Hippocampal formation (tissue), 2 donors: ENCODE measurements at places on chromosomes 1 and 21.
A peak's percentile ranks its signal among the peaks of the same experiment; 100 is the strongest.

GRCh38 chr1:44408632-44409602 lies 3.9 kb downstream of the RNF220 start:
- DNase-seq, result no peak

- DNase-seq, result no peak
Measured at GRCh38 chr1:176794897-176795508, 332.0 kb downstream of the PAPPA2 start.

- DNase-seq, result no peak
Measured at GRCh38 chr1:47796626-47797025, 200.6 kb downstream of the TRABD2B start.

GRCh38 chr1:232425421-232425820 lies 204.5 kb downstream of the SIPA1L2 start:
- DNase-seq, result no peak

- DNase-seq, result no peak
Measured at GRCh38 chr21:15400905-15401304, 328.9 kb upstream of the USP25 start.

GRCh38 chr1:41322835-41323234 lies 38.4 kb upstream of the FOXO6 start:
- DNase-seq, result peak; percentile 22

DNA sequence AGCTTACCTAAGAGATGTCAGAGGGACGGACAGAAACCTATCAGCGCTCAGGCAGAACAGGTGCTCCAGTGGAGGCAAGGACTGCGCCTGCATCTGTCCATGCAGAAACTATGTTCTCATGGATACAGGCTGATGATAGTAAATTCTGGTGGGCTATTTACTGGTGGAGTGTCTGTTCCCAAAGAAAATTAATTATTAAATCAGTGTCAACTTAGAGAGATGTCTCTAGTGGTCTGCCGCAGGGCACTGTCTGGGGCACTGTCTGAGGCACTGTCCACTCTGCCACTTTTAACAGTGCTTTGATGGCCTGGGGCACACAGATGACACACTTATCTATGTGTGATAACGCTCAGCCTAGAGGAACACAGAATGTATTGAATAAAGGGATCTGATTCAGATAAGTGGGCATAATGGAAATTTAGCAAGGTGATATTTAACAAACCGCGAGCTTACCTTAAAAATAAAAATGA lies 148.1 kb downstream of the RGS7 start:
- DNase-seq, result no peak

GRCh38 chr1:71231751-71232150 lies 150.9 kb upstream of the ZRANB2 start:
- DNase-seq, result no peak

GRCh38 chr1:15881961-15882360 lies 34.5 kb downstream of the SPEN start:
- DNase-seq, result no peak

DNA sequence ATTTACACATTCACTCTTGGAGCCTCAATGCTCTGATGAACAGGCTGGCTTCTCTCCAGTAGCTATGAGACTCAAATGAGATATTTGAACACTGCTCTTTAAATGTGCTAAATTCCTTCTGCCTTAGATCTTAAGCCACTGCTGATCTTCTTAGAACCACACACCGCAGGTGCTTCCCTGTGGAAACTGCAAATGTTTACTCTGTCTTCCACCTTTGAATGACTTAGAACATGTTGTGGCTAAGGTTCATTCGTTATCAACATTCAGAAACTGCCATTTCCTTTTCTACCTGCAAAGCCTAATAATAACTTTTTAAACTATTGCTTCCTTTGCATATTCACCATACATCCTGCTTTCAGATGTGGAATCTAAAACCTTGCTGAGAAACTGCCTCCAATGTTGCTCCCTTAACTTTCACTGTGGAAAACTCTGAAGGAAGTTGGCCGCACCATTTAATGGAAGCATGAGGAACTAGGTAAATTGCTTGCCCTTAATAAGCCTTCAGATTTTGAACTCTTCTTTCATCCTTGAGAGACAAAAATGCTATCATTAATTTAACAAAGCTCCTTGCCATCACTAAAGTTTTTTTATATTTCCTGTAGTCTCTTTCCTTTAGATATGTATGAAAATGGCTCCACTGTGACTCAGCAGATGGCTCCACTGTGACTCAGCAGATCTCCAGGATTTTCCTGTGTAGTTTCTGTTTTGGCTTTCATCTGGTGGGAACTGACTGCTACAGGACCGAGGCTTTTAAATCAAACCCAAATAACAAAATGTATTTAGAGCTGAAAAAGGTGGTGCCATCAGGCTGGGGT lies 143.8 kb downstream of the TNFSF18 start:
- DNase-seq, result no peak

GRCh38 chr1:90133133-90133532 lies 138.2 kb downstream of the ZNF326 start:
- DNase-seq, result no peak

- no peak for DNase-seq
Measured at GRCh38 chr1:10634428-10635084, 159.8 kb downstream of the PEX14 start.

GRCh38 chr1:221462345-221462744 lies 279.5 kb downstream of the DUSP10 start:
- no peak for DNase-seq

- DNase-seq, result no peak
Measured at GRCh38 chr1:200888349-200888838, 6.3 kb upstream of the INAVA start.

DNA sequence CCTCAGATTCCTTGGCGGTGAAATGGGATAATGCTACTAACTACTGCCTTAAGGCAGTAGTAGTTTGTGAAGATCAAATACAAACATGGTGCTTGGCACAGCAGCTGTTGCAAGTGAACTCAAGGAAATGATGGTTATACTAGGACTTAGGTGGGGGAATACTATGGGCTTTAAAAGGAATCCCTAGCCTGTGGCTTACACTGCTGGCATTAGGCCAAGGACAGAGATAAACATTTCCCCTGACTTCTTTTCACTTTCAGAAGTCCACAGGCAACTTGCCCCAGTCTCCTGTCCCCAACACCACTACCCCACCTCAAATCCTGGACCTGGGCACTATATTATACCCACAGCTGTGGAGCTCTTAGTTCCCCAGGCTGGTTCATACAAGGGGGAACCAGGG lies 13.1 kb upstream of the VAMP4 start:
- no peak for DNase-seq

DNA sequence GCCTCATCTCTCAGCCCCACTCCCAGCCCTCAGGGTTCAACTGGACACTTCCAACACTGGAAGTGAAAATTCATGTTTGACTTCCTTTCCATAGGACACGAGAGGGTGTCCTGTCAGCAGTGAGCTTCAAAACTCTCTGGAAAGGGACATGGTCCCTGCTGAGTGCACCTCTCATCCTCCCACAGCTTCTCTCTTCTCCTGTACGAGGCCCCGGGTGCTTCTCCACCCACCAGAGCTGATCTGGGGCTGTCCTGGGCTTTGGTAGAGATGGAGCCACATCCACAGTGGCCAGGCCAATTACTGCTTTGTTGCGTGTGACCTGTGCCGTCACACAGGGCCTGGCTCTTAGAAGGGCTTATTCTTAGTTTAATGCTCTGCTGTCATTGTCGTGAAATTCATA lies 182.3 kb downstream of the RRAGC start:
- DNase-seq, result no peak

GRCh38 chr1:183837062-183837461 lies 32.1 kb downstream of the RGL1 start:
- DNase-seq, result no peak

DNA sequence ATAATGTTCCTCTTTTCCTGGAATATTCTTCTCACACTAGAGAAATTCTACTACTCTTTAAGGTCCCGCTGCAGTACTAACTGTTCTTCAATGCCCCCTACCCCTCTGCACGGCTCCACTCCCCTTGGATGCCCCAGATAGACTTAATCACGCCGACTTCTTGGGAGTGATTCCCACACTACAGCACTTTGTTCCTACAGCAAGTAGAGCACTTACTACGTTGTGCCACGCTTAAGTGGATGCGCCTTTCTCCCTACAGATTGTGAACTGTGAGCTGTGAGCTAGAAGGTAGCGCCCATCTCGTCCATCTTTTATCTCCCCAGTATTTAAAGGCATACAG lies 2.2 kb downstream of the ZNF436 start:
- no peak for DNase-seq

DNA sequence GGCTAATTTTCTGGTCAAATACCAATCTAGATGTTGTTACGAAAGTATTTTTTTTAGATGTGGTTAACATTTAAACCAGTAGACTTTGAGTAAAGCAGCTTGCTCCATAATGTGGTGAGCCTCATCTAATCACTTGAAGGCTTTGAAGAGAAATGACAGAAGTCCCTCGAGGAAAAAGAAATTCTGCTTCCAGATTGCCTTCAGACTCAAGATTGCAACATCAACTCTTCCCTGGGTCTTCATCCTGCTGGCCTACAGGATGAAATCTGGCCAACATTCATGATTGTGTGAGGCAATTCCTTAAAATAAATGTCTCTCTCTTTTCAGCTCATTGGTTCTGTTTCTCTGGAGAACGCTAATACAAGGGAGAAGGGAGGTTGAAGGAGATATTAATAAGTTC lies 32.5 kb upstream of the SSX2IP start:
- DNase-seq, result no peak

DNA sequence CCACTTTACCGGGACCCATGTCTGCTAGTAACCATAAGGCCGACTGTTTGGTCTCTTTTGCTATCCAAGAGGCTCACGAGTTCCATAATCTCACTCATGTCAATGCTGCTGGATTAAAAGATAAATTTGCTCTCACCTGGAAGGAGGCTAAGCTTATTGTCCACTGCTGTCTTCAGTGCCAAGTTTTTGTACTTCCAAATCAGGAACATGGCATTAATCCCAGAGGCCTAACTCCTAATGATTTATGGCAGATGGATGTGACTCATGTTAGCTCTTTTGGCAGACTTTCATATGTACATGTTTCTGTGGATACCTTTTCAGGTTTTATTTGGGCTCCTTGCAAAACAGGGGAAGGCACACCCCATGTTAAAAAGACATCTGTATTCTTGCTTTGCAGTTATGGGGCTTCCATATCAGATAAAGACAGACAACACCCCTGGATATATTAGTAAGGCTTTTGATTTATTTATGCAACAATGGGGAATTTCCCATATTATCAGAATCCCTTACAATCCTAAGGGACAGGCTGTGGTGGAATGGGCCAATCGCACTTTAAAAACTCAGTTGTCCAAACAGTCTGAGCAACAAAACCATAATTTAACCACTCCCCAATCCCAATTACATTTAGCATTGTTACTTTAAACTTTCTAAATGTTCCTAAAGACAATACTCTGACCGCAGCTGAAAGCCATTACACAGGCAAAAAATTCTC lies 162.7 kb downstream of the IER5 start:
- DNase-seq, result no peak

DNA sequence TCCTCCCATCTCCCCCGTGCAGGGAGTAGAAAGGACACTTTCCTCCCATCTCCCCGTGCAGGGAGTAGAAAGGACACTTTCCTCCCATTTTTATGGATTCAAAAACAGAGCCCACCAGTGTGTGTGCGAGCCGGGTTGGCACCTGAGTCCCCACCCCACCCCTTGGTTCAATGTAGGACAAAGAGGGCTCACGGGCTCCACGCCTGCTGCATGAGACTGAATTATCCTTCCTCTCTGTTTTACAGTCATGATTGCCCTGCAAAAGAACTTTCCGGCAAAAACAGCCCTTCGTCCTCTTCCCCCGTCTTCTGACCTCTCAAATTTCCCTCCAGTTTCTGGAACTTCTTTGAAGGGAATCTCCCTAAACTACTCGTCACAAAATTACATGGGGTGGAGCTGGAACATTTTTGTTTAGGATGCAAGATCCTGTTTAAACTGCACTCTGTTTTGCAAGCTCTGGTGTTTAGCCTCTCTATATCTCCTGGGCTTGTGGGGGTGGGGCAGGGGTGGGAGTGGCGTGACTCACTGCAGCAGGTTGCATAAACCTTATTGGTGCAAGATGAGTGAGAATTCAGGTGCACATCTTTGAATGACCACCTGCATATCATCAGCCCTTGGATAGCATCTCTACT lies 99.8 kb downstream of the PSMG1 start:
- no peak for DNase-seq

GRCh38 chr1:109112056-109112651 lies 1.8 kb upstream of the ELAPOR1 start:
- peak; percentile 52 for DNase-seq
